ENCODE measurements at places on chromosomes 2 and 18.
A peak's percentile ranks its signal among the peaks of the same experiment; 100 is the strongest.

DNA sequence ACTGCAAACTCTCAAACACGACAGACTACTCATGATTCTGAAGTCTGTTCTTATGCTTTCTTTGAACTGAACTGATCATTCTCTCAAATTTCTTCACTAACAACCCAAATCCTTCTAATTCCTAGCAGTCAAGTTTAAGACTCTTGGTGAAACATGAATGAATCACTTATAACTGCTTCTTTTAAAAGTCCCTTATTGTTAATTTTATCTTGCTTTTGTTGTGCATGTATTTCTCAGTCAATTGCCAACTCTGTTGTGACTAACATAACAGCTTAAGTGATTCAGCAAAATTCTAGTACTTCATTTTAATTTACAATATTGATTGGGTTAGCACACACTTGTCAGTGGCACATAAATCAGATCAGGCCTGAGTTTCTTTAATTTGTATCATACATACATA, 357.0 kb upstream of the FSIP2 start:
- DNase-seq, result no peak

DNA sequence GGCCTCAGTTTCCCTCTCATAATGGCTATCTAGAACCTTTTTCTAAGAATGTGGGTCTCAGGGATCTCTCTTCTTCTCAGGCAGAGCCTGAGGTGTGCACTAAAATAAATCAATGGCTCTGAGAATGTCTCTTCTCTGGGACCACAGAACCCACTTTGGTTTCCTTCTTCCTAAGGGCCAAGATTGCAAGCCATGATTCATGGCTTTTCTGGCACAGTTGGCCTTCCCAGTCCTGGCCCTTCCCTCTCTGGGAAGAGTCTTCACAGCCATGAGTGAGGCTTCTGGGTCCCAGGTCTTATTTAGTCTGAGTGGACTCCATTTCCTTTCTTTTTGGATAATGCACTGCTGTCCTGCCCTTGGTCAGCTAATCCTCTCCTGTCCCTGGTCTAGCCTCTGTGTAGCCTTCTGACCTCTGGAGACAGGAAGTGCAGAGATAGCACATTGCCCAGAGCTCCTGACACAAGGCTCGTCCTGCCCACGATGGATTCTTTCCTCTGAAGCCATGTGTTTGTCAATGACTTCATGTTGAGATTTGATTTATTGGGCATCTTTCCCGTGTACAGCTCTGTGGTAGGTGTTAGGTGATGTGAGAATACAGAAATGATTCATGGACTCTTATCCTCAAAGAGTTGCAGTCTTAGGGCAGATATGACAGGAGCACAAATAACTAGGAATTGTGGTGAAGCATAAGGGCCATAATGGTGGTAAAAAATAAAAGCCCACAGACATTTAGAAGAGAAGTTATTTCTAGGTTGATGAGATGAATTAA, 245.0 kb downstream of the CLIP4 start:
- no peak for DNase-seq

- DNase-seq, result peak; percentile 76
Measured at GRCh38 chr2:241102239-241102803, at the start of gene MTERF4. Gene MTERF4 (minus strand): TSS chr2:241102287. CDS start chr2:241102273, 14 bp downstream.

GRCh38 chr2:169868951-169869350, 41.7 kb downstream of the UBR3 start:
- no peak for DNase-seq

GRCh38 chr2:200155652-200156051, 150.8 kb upstream of the SPATS2L start:
- no peak for DNase-seq

DNA sequence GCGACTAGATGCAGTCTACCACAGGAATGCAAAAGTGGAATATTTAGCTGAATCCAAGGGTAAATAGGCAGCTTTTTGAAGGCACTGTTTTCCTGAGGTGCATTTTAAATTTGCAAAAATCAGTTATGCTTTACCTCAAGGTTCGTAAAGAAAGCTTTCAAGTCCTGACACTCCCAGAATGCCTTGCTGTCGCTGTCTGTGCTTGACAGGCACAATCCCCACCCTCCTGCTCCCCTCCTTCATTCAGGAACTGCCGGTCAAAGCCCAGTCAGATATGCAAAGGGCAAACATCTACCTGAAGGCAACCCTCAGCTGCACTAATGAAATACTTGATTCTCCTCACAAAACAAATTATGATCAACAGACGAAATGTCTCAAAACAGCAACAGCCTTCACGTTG, 97.4 kb upstream of the DDX18 start:
- DNase-seq, result no peak

- DNase-seq, result no peak
Measured at GRCh38 chr2:9212010-9212635, 5.5 kb downstream of the ASAP2 start.

GRCh38 chr2:85158559-85159273, 25.5 kb downstream of the TCF7L1 start:
- no peak for DNase-seq

Data from NCI-H1436 (cell line).